Activated CD8-positive, alpha-beta memory T cell treated with anti-CD3 and anti-CD28 coated beads for 4 hours (primary cell): ENCODE measurements at places on chromosomes 16 and 17.

GRCh38 chr17:60165971-60166370 is 16.2 kb downstream of the CA4 start:
- no peak for DNase-seq

DNA sequence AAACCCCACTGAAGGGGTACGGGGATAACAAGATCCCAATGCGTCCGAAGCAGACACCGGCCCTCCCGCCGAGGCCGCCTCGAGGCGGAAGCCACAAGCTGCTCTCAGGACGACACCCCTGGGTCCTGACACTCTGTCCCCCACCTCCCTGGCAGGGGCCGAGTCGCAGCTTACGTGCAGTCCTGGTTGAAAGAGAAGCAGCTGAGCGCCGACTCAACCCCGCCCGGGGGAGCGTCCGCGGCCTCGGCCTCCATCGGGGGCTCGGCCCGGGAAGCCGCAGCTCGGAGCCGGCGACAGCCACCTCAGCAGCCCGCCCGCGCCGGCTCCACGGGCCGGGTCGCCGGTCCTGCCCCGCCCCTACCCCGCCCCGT is at the start of gene WIPI1:
Gene WIPI1, minus strand, starts transcription at position 329 of the 371 bp plus-strand sequence. Its CDS starts 75 bp downstream, at position 254.
- peak; percentile 21 for DNase-seq

GRCh38 chr17:50939795-50940684 is 73.9 kb upstream of the TOB1 start:
- no peak for DNase-seq

GRCh38 chr17:61635913-61636432 is 45.0 kb upstream of the NACA2 start:
- DNase-seq: peak; percentile 2

GRCh38 chr16:1095450-1096168 is 435 bp downstream of the C1QTNF8 start:
- no peak for DNase-seq
